ENCODE measurements at places on chromosomes 1 and 21.

DNA sequence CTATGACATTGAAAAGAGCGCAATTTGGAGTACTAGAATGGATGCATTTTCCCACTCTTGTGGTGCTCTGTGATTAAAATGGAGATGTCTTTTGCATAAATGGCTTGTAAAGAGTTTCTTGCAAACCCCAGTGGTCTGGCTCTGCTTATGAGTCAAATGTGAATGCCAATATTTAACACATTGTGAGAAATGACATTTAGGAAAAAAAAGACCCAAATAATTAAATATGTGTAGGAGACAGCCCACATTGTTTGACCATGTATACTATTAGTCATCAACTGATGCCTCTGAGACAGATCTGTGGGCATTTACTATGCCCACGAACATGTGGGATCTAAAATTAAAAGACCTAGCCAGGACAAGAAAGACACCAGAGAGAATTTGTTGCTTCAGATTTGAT, 22.2 kb upstream of the RUNX1 start:
- DNase-seq, result no peak

- DNase-seq, result no peak
Measured at GRCh38 chr1:13703128-13703513, 3.1 kb downstream of the PRDM2 start.

DNA sequence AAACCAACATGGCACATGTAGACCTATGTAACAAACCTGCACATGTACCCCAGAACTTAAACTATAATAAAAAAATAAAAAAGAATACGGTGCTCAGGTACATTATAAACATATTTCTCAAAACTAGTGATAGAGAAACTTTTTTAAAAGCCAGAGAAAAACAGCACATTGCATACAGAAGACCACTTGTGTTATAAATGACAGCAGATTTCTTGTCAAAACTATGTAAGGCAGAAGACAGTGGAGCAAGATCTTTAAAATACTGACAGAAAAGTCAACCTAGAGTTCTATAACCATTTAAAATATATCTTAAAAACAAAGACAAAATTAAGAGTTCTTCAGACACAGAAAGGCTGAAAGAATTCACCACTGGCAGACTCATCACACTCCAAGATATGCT, 144.7 kb downstream of the NEGR1 start:
- DNase-seq, result no peak

DNA sequence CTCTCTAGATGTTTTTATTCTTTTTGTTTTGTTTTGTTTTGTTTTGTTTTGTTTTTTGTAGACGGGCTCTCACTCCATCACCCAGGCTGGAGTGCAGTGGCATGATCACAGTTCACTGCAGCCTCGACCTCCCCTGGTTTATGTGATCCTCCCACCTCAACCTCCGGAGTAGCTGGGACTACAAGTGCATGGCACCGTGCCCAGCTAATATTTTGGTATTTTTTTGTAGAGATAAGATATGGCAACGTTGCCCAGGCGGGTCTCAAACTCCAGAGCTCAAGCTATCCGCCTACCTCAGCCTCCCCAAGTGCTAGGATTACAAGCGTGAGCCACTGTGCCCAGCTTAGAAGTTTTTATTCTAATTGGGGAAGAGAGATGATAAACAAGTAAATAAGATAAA, 13.3 kb upstream of the TP53BP2 start:
- DNase-seq, result no peak

DNA sequence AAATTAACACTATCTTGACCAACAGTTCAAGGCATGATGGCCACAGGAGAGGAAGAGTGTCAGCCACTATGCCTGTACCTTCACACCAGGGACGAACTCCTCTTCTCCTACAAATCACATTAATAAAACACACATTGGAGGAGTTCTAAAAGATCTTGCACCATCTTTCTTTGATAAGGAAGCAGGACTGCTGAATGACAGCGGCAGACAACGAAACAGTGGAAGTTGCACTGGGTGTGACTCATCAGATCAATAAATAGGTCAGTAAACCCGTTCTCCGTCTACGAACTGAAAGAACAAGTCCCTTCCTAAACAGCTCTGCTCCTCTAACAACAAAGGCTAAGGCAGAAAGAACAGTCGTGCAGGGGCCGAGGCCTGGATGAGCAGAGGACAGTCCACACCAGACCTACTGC, 23.1 kb downstream of the UBE2G2 start:
- no peak for DNase-seq

DNA sequence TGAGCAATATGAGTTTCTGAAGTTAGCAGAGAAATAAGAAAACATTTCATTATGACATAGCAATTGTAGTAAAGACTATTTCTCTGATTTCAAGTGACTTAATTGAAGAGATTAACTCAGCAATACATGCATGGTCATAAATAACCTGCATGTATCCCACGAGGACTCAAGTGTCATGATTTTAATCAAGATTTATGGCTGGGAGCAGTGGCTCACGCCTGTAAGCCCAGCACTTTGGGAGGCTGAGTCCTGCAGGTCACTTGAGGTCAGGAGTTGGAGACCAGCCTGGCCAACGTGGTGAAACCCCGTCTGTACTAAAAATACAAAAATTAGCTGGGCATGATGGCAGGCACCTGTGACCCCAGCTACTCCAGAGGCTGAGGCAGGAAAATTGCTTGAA, 311.9 kb upstream of the PLD5 start:
- DNase-seq, result no peak

DNA sequence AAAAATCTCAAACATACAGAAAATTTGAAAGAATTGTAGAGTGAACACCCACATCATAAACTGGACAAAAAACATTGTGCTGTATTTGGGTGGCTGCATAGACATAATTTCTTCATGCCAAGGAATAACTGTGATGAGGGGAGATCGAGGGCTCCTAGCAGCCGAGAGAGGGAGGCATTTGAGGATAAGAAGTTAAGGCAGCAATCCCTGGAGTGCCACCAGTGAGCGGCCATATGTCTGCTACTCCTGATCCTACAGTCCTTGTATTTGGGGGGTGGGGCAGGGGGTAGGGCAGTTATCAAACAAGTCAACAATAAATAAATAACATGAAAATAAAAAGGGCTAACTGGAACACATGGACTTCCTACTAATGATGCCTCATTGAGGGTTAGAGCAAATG, 54.5 kb downstream of the ATP5PO start:
- DNase-seq, result no peak

GRCh38 chr1:94115900-94116436, 5.0 kb downstream of the ABCA4 start:
- DNase-seq, result no peak

GRCh38 chr1:20334103-20334502, 43.4 kb downstream of the VWA5B1 start:
- no peak for DNase-seq

GRCh38 chr1:47703981-47704596, 266.2 kb downstream of the FOXD2 start:
- DNase-seq, result no peak

DNA sequence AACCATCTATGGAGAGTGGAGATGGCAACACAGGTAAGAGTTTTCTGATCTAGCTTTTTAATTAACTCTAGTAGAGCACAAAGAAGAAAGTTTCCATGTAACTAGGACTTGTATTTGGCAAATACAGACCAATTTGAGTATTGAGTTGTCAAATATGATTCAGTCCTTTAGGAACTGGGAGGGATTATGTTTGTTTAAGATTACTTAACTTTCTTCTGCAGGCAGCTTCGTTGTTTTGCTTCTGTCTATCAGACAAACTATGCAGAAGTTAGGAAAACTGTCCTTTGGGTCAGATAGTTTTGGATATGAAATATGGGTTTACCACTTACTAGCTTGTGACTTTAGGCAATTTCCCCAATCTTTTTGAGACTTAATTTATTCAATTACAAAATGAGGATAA, 111.8 kb downstream of the POU2F1 start:
- no peak for DNase-seq

GRCh38 chr1:36446271-36446670, 4.0 kb downstream of the OSCP1 start:
- peak; percentile 74 for DNase-seq

DNA sequence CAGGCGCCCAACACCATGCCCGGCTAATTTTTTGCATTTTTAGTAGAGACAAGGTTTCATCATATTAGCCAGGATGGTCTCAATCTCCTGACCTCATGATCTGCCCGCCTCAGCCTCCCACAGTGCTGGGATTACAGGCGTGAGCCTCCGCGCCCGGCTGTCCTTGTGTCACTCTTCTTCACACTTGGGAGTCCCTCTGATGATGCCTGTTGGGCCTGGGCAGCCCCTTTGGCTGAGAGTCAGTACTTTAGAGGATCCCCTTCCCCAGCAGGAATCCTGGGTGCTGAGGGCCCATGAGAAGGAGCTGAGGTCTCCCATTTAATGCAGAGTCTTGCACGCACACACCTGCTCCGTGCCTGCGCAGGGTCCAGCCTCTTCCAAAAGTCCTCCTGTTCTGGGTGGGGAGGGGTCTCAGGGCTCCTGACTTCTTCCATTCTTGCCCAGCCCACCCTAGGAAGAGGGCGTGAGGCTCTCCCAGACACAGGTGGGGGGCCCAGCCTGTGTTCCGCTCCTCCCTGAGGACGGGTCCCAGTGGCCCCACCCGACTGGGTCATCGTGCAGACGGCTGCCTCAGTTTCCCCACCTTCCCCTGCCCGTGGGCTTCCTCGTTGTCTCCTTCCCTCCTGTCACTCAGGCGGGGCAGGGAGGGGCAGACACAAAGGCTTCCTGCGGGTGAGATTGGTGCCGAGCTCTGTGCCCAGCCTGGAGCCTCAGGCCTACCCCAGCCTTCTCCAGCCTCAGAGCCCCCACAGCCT, 3.9 kb downstream of the TTLL10 start:
- no peak for DNase-seq

- DNase-seq, result no peak
Measured at GRCh38 chr1:82317671-82318070, 516.9 kb downstream of the ADGRL2 start.

DNA sequence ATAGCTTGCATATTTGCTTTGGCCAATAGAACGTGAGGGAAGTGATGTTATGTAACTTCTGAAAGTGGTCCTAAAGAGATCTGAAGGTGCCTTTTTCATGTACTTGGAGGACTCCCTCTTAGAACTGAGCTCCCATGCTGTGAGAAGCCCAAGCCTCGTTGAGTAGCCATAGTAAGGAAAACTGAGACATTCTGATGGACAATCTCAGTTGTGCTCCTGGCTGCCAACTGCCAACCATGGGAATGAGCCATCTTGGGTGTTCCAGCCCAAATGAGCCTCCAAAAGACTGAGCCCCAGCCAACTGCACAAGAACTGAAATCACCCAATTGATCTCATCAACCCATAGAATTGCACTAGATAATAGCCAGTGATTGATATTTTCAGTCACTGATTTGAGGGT, 106.7 kb downstream of the MRPL39 start:
- DNase-seq, result no peak

GRCh38 chr1:203871114-203871880, 9.9 kb downstream of the SNRPE start:
- DNase-seq, result peak; percentile 66

- no peak for DNase-seq
Measured at GRCh38 chr1:98493469-98493868, 168.1 kb upstream of the SNX7 start.

DNA sequence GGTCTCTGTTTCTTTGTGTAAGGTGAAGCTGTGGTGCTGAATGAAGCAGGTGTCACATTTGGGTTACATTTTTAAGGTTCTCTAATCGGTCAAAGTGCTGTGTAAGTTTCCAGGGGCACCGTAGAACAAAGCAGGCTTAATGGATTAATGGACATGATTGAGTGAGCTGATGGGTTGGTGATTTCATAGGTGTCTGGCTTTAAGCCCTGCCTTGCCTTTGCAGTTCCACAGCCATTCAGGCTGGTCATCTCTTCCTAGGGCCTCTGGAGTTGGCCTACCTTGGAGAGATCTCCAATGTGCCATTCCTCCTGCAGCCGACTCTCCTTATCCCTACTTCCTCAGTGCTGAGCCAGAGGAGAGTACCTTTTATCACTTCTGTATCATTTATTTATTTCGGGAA, 15.2 kb downstream of the GALNT2 start:
- no peak for DNase-seq

DNA sequence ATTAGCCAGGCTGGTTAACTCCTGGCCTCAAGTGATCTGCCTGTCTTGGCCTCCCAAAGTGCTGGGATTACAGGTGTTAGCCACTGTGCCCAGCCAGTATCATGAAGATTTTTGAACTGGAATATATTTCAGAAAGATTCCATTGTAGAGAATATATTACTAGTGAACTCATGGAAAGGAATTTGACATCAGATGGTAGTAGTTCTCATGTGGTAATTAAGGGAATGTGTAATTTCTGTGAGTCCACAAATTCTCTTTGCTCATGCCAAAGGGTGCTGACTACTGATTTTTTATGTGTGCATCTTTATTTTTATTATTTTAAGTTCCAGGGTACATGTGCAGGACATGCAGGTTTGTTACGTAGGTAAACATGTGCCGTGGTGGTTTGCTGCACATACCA, 10.4 kb downstream of the DTL start:
- no peak for DNase-seq

GRCh38 chr1:68355614-68356013, 94.1 kb downstream of the RPE65 start:
- no peak for DNase-seq

GRCh38 chr1:176789571-176790090, 326.7 kb downstream of the PAPPA2 start:
- DNase-seq, result no peak

DNA sequence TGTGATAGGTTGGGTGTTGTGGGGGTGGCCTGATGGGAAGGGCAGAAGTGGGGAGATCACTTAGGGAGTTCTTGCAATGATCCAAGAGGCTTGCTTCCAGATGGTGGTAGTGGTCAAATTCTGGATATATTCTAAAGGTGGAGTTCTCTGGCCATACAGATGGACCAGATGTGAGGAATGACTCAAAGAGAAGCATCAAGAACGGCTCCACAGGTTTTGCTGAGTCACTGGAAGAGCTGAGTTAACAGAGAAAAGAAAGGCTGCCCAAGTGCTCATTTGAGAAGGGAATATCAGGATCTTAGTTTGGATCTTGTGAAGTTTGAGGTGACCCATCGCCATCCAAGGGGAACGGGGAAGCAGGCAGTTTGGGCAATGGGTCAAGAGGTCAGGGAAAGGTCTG, 192.9 kb upstream of the GALNT2 start:
- no peak for DNase-seq

DNA sequence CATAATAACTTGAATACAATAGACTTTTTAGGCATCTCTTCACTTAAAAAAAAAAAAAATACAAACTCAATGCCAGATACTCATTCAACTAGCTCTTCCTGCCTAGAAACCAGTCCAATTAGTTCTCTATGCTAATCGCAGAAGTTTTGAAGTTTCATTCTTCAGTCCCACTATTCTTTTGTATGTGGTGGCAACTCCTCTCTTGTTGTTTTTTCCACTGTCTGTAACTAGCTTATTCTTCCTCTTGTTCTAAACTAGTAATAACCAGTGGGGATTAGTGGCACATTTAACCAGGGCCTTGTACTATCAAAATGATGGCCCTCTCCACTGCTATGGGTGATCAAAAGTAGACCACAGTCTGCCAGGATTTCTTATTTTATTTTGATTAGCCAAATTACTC, 52.5 kb downstream of the SELENOF start:
- DNase-seq, result no peak

- peak; percentile 63 for DNase-seq
Measured at GRCh38 chr1:9410737-9411297, 118.1 kb downstream of the SPSB1 start.

- no peak for DNase-seq
Measured at GRCh38 chr21:41928621-41929220, 25.1 kb downstream of the C2CD2 start.

GRCh38 chr1:165896277-165896676, 68.9 kb downstream of the UCK2 start:
- peak; percentile 50 for DNase-seq
